ENCODE measurements at places on chromosomes 1 and 21.

DNA sequence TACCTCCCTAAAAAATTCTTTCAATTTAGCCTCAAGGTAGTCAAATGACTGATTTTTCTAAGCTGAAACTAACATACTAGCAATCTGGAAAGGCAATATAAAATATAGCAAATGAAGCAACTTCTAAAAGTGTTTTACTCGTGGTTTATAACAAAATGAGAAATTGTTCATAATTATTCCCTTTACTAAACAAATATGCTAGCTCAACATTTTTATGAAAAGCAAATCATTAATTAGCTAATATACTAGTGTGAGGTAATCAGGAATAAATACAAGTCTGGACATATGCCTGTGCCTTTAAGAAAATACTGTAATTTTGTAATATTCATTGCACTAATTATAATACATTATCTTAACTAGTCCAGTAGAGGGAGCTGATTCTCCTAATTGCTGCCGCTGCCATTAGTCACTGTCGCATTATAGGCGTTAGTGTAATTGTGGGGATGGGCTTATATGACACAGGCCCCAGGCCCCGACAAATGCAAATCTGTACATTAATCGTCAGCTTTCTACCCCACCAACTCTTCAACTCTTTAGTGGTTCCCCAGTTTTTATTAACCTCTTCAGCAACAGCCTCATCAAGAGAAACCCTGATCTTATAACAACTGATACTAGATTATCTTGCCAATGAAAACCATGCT lies 160.9 kb downstream of the GABPA start:
- no peak for DNase-seq

DNA sequence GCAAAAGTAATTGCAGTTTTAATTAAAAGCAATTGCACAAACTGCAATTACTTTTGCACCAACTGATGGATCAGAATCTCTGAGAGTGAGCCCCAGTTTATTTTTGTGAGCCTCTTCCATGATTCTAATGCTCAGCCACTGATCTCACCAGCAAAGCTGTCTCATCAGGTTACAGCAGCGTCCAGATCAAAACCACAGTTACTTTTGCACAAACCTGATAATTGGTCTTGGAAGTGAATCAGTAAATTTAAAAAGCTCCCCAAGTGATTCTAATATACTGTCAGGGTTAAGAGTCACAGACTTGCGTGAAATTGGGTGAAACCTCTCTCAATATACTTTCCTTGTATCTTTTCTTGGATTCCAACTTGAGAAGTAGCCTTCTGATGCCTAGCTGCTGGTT lies 13.5 kb upstream of the CR2 start:
- no peak for DNase-seq

DNA sequence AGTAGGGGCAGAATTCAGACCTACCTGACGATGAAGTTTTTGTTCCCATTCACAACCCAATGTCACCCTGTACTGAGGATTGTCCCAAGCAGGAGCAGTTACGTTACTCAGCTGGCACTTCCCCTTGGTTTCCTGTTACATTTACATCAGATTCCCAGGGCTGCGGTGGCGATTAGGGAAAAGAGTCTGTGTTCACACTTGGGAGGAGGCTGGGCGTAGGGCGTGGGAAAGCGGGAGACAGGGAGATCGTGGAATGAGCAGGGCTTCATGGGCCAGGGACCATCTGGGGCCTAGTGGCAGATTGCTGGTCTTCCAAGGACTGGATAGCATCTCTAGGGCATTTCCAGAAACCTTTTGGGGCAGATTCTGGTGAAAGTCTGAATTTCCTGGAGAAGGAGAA lies 39.0 kb downstream of the TBX19 start:
- no peak for DNase-seq

GRCh38 chr1:155255243-155256007 lies at the start of gene ENTREP3:
ENTREP3 (minus strand) TSS chr1:155255483; CDS start chr1:155254877, 606 bp downstream.
- no peak for DNase-seq

- DNase-seq = no peak
Observed at GRCh38 chr1:40344597-40344996, 27.5 kb upstream of the COL9A2 start.

DNA sequence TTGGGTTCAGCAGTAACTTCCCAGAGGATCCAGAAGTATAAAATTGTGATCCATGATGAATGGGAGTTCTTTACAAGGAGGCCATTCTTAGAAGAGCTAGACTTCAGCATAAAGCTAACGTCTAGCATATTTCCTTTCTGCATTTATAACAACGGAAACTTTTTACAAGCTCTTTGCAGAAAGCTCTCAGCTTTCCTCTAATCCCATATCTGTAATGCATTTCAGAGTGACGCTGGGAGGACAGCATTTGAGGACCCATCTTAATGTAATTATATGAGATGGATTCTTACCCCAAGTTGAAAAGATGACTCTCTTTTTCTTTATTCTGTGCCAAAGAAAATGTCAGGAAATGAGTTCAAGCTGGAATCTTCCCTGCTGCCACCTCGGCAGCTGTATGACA lies 132.0 kb upstream of the CACHD1 start:
- no peak for DNase-seq

GRCh38 chr1:6198646-6199297 lies 623 bp downstream of the RPL22 start:
- no peak for DNase-seq

GRCh38 chr1:243855616-243856318 lies 5.7 kb upstream of the AKT3 start:
- no peak for DNase-seq

GRCh38 chr1:239723776-239724367 lies 337.5 kb downstream of the CHRM3 start:
- no peak for DNase-seq

- DNase-seq = no peak
Observed at GRCh38 chr1:152758636-152759035, 811 bp downstream of the KPRP start.

GRCh38 chr1:94708299-94708685 lies 111.9 kb upstream of the SLC44A3 start:
- DNase-seq = no peak

GRCh38 chr1:187018291-187018690 lies 189.5 kb downstream of the PLA2G4A start:
- DNase-seq = no peak

GRCh38 chr1:243726806-243727502 lies 123.1 kb downstream of the AKT3 start:
- DNase-seq = no peak

- DNase-seq = no peak
Observed at GRCh38 chr1:212650228-212650627, 41.7 kb downstream of the ATF3 start.

DNA sequence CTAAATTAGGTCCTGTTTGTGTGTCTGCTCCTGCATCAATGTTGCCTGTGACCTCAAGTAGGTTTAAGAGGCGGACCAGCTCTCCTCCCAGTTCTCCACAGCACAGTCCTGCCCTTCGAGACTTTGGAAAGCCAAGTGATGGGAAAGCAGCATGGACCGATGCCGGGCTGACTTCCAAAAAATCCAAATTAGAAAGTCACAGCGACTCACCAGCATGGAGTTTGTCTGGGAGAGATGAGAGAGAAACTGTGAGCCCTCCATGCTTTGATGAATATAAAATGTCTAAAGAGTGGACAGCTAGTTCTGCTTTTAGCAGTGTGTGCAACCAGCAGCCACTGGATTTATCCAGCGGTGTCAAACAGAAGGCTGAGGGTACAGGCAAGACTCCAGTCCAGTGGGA lies 79.9 kb downstream of the PRDM2 start:
- no peak for DNase-seq

DNA sequence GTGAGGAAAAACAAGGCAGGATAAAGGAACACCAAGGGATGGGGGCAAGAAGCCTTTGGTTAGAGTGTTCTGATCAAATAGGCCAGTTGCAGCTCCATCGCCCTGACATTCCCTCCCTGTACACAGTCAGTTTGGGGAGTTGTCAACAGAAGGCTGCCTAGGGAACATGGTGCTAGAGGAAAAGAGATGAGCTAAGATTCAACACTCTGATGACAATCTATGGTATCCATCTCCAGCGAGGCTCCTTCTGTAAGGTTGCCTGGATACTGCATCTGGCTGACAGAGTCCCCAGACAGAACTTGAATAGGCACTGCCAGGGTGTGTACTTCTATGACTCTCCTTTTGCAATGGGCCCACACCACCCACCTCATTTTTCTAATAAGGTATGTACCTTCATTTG lies 11.2 kb upstream of the SLAMF9 start:
- no peak for DNase-seq

DNA sequence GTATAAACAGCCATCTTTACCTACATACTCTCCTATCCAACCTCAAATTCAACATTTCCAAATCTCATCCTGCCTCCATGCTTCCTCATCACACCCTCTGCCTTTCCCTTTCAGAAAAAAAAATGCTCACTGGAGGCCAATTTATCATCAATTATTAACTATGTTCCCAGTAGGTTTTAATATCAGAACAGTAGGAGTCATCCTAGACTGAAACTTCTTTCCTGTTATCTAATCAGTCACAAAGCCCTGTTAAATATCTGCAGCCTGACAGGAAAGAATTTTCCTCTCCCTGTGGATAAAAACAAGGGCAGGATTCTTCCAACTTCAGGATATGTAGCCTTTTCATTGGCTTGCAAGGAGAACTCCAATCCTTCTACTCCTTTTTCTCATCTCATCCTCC lies 28.4 kb downstream of the EGLN1 start:
- no peak for DNase-seq

DNA sequence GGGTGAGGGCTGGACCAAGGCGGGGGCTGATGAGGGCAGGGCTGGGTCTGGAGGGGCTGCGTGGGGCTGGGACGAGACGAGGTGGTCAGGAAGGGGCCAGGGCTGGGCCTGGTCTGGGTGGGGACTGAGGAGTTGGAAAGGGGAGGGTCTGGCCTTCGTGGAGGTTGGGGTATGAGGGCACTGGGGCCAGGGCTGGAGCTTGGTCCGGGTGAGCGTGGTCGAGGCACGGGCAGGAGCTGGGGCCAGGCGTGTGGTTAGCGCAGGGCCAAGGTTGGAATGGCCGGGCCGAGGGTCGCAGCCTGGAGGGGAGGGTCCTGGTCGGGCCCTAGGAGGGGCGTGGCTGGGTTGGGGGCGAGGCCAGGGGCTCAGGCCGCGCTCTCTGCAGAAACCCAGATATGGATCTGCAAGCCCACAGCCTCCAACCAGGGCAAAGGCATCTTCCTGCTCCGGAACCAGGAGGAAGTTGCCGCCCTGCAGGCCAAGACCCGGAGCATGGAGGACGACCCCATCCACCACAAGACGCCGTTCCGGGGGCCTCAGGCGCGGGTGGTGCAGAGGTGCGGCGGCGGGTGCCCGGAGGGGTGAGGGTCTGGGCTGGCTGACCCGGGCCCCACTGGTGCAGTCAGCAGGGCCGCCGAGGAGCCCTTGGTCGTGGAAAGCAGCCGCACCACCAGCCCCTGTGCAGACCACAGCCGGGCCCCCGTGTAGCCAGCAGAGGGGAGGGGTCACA lies 9.0 kb downstream of the TTLL10 start:
- no peak for DNase-seq

DNA sequence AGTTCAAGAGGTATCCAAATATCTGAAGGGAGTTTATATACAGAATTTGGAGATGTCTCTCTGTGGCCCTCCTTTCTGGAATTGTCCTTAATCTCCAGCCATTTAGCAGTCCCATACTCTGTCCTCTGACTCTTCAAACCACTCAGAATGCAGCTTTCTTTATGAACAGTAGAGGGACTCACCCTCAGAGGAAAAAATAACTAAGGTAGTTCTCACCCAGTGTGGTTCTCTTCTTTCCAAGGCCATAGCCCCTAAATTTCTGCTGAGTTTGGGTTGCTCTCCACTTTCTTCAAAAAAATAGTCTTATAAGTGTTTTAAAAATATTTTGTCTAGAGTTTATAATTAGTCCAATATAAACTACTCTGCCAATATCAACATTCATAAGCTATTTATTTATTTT lies 369.7 kb downstream of the MATN1 start:
- no peak for DNase-seq

DNA sequence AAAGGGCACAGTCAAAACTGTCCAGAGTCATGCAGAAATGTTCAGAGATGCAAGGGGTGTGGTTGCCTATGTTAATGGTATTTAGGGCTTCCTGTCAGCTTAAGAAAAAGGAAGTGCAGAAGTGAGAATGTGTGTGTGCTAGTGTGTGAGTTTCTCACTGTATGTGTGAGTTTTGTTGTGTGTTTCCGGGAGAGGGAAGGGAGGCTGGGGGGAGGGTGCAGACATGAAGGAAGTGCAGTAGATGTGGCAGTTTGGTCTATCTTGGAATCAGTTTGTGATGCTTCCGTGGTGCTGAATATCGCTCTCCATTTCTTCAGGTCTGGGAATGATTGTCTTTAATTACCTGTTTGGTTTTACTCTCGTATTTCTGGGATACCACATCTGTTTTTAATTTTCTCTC lies 16.5 kb upstream of the ATP6V1G3 start:
- DNase-seq = no peak

DNA sequence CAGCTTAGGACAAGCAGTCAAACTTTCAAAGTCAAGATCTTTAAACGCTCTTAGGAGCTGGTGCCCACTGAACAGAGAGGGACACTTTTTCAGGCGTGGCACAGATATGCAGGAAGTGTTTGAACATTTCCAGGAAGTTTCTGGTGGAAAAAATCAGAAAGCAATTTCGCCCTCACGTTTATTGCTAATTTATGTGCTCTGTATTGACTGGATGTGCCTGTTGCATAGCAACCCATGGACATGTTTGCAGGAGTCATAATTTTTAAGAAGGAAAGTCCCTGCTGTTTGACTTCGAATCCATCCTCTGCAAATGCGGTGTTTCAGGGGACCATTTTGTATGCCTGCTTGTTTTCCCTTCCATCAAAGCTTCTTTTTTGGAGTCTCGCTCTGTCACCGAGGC lies 239.9 kb upstream of the IRF2BP2 start:
- DNase-seq = no peak

DNA sequence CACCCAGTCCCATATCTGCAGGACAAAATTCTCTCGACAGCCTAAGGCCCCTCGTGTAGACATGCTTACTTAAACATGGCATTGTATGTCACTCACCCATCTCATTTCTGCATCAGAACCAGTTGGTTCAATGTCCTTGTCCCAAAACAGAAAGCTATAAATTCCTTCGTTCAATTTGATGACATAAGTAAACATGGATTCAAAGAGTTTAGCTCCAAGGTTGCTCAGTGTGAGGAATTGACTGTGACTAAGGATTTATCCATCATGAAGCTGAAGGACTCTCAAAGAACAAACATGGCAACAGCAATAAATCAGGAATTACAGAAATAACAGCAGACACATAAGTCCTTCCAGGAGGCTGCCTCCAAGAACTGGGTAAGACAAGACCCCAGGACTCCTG lies 237.2 kb downstream of the TOMM20 start:
- no peak for DNase-seq

GRCh38 chr1:186722711-186723309 lies 42.6 kb upstream of the PTGS2 start:
- peak; percentile 33 for DNase-seq

- no peak for DNase-seq
Observed at GRCh38 chr21:45543710-45544448, 1.6 kb upstream of the SLC19A1 start.

DNA sequence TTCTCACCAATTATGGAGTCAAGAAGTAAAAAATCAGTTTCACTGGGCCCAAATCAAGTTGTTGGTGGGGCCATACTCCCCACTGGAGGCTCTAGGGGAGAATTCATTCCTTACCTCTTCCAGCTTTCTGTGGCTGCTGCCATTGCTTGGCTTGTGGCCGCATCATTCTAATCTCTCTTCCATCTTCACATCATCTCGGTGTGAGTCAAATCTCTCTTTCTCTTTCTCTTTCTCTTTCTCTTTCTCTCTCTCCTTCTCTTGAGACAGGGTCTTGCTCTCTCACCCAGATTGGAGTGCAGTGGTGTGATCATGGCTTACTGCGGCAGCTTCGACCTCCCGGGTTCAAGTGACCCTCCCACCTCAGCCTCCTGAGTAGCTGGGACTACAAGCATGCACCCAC lies 28.1 kb downstream of the FAM89A start:
- DNase-seq = no peak

Data from smooth muscle cell of the brain vasculature (primary cell).